Muscle of leg (tissue), 16 donors: ENCODE measurements at places on chromosomes 2 and 18. TPM values are rescaled to one million over a fixed set of nuclear protein-coding genes. Genes with fewer than 3 reads are reported as not detected.

GRCh38 chr18:12254136-12254819 lies at the start of gene CIDEA:
Gene CIDEA (plus strand): TSS chr18:12254361. CDS start chr18:12254384, 23 bp downstream.
- peak within 1 kb of the TSS; percentile 32 for H3K4me3 ChIP-seq
- peak; percentile 48 for DNase-seq
- peaks cover 35% of the 10 kb centered on the region for H3K4me1 ChIP-seq
- H3K36me3 ChIP-seq: no peaks in the 10 kb centered on the region

- no peak overlapping the region for H3K27ac ChIP-seq
- H3K36me3 ChIP-seq: no peaks in the 10 kb centered on the region
- DNase-seq: peak; percentile 83
Measured at GRCh38 chr18:10727477-10727876, 201.7 kb downstream of the NAPG start.

- no peak overlapping the region for H3K27ac ChIP-seq
- no peaks in the 10 kb centered on the region for H3K27me3 ChIP-seq
- H3K4me3 ChIP-seq: no peak overlapping the region
- no peaks in the 10 kb centered on the region for H3K4me1 ChIP-seq
- H3K36me3 ChIP-seq: no peaks in the 10 kb centered on the region
Measured at GRCh38 chr2:165835363-165835762, 41.3 kb upstream of the GALNT3 start.

TUBA4B gene
- total RNA-seq: 0.04 TPM

OSR1 gene
- total RNA-seq: 11.6 TPM

GRCh38 chr2:177195194-177195593 lies 17.4 kb upstream of the HNRNPA3 start:
- DNase-seq: no peak
- H3K36me3 ChIP-seq: no peaks in the 10 kb centered on the region
- H3K27me3 ChIP-seq: no peaks in the 10 kb centered on the region
- no peak overlapping the region for H3K27ac ChIP-seq
- no peak overlapping the region for H3K4me3 ChIP-seq

FAM110C gene
- 0.71 TPM for total RNA-seq

COL4A3 gene
- under 0.01 TPM for total RNA-seq

UCN gene
- total RNA-seq: 1.1 TPM

DNA sequence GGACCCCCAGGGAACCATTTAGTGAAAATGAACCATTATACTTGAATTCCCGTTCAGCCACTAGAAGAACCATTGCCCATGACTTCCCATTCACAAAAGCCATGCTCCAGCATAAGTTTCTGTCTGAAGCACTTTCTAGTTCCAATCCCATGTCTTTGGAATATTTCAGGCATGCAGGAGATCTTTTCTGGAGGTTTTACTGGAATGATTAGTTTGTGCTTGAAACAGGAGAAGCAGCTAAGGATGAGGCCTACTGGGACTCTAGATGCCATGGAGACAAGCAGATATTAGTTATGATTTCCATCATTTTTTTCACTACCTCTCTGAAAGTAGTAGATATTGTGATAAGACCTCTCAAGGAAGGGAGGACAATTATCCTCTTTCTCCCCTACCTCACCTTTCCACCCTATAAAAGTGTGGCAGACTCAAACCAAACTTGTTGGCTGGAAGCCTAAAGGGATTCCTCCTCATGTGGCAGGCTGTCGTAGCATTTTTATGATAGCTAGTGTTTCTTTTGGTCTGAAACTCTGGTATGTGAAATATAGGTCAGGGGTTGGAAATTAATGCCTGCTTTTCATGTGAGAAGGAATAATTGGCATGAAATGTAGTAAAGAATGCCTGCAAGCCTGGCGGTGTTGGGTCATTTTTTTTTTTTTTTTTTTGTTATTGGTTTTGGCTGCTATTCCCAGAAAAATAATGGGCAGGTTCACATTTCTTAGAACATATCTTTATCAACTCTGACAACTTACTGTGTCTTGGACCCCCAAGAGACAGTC lies 29.3 kb upstream of the MMADHC start:
- no peak overlapping the region for H3K27ac ChIP-seq
- no peak overlapping the region for H3K4me3 ChIP-seq
- DNase-seq: no peak
- H3K36me3 ChIP-seq: no peaks in the 10 kb centered on the region

DNA sequence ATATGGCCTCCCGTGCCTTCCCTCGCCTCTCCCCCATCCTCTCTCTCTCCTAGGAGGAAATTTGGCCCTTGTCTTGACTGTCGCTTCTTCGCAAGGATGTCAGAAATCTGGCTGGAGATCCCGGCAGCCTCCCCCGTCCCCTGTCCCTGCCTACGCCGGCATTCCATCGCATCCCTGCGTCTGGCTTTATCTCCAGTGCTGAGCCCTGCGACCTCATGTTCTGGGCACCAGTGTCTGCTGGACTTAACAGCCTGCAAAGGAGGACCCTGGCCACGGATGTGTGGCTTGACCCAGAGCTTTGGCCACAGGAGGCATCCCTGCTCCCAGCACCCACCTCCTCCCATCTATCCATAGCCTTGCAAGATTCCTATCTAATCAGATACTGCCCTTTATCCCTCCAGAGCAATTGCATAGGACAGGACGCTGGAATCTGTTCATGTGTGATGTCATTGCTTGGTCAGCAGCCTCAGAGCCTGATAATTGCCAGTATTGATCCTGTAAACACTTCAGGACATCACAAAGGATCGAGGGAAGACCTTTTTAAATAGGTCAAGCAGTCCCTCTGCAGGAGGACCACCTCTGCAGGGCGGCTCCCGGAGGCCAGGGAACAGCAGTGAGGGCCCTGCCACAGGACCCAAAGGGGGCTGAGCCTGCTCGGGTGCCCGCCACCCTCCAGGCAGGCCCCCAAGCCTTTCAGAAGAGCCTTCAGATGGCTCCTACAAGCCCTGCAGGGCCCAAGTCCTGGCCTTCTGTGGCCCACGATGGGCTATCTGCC lies 168.2 kb downstream of the TWIST2 start:
- H3K36me3 ChIP-seq: no peaks in the 10 kb centered on the region
- DNase-seq: no peak
- H3K27ac ChIP-seq: no peak overlapping the region
- H3K4me3 ChIP-seq: no peak overlapping the region
